SK-N-DZ (cell line): ENCODE measurements at places on chromosomes 6 and 20.

DNA sequence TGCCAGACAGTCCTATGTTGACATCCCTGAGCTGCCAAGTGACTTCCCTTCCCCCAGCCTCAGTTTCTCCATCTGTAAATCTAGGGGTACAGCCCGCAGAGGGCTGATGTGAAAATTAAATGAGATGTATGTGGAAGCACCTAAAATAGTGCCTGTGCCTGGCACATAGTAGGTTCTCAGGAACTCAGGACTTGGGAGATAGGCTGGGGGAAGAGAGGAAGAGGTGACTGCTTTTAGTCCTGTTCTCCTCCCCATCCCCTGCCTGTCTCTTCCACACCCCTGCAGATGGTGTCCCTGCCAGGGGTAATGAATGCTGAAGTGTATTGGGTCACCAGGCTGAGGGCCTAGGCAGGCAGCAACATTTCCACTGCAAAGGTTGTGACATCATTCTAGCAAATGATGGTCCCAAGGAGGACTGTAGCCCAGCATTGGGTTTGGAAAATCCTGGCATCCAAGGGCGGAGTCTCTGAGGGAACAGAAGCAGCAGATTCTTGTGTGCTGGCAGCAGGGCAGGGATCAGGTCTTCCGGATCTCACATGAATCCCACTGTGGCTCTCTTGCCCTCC lies 1.8 kb downstream of the SNPH start:
- no peak for DNase-seq

- DNase-seq: peak; percentile 38
Measured at GRCh38 chr6:16903470-16903869, 142.2 kb upstream of the ATXN1 start.

DNA sequence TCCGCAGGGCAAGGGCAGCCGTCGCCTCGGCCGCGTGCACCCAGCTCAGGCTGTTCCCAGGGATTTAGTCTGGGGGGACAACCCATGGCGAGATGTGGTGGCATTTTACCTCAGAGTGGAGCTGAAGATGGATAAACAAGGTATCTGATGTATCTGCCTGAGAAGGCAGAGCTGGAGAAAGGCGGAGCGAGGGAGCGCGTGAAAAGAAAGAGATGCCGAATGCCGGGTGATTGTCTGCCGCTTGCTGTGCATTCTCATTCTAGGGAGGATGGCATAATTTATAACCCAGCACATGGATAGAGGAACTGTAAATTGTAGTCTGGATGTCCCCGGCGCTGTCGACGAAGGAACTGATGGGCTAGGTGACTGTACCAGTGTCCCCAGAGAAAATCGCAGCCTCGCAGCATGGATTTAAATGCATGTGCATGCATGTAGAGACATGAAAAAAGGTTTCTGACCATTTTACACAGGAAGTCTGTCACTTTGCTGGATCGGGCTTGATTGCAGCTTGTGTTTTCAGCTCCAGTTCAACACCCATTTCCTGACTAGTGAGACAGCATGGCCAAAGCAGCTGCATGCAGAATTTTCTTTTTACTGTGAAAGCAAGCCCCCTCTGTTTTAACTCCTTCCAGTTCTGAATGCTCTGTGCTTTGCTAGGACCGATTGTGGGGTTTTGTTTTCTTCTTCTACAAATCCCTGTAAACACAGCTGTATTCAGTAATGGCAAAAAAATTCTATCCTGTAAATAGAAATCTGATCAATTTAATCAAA lies 149.7 kb downstream of the PRL start:
- DNase-seq: peak; percentile 49

DNA sequence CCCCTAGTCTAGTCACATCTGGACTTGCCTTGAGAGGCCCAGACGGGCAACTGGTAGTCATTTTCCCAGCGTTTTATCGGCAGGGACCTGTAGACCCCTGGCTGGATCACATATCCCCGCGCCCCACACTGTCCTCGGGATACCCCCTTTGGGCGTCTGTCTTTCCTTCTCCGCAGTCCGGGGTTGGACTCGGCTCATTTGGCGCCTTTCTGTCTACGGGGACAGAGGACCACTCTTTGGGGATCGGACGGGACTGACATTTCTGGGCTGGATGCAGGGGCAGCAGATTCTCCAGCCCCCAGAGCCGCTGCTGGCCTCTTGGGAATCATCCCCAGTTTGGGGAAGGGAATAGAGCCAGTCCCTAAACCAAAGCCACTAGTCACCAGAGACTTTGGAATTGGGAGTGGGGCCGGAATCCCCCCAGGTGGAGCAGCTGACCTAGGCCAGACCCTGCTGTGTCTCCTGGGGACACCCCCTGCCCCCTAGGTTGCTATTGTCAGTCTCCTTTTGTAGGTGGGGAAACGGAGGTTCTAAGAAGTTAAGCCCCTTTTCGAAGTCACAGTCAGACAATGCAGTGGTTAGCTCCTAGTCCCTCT lies 734 bp downstream of the FAM110A start:
- DNase-seq: no peak

DNA sequence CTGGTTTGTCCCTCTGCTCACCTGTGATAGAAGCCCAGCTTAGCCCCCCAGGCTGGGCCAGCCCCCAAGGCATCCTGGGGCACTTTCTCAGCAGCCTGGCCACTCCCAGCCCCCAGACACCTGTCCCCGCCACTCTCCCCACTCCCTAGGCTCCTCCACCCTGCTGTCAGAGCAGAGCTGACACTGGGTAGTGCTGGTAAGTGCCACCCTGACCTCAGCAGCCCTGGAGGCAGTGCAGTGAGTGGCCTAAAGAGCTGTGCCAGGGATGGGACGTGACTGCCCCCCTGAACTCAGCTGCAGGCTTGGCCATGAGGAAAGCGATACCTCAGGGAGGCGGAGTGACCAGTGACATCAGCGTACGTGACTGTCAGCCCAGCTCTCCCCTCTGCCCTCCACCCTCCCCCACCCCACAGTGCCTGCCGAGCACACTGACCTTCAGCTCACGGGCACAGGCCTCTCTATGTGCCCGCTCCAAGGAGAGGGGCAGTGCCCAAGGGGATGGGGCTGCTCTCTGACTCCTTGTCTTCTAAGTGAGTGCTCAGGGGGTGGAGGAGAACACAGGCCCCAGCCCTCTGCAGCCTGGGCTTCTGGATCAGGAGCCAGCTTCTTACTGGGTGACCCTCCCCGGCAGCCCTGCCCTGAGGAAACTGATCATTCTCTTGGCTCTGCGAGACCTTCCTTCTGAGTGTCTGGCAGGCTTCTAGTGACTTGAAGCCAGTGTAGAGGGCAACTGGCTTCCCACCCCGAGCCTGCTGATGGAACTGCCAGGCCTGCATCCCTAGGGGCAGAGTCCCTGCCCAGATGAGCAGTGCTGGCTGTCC lies 172.7 kb downstream of the MRPL14 start:
- no peak for DNase-seq

- DNase-seq: no peak
Measured at GRCh38 chr20:10596710-10597121, 77.1 kb downstream of the JAG1 start.

DNA sequence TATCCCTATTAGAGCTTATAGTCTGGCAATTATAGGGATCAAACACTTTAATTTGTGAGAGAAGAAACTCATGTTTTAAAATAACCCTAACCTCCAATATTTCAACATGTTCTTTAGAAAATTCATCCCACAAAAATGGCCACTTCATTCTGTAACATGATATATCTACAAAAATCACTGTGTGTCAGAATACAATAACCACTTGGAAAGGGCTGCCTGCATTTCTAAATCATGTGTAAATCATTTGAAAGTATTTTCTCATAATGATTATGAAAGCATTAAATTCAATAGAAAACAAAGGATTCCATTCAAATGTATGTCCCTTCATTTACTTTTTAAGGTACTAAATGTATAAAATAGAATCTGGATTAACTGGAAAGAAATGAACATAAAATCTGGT lies 101.4 kb upstream of the NHSL1 start:
- DNase-seq: no peak

- no peak for DNase-seq
Measured at GRCh38 chr6:109695468-109695867, 4.4 kb downstream of the FIG4 start.

GRCh38 chr6:28712982-28713381 lies 187.3 kb downstream of the GPX5 start:
- no peak for DNase-seq

DNA sequence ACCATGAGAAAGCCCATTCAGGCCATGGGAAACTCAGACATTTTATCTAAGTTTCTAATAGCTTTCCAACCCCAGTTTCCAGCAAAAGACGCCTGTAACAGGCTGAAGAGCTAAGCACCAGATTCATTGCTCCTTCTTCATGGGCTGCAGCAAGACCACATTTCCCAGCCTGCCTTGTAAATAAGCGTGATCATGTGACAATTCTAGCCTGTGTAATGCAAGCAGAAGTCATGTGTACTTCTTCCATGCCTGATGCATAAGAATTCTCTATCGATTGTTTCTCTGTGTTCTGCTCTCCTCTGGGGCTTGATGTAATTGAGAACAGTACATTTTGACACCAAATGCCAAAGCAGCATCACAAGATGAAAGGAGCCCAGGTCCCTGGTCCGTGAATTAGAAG lies 6.8 kb downstream of the PCSK2 start:
- DNase-seq: no peak

DNA sequence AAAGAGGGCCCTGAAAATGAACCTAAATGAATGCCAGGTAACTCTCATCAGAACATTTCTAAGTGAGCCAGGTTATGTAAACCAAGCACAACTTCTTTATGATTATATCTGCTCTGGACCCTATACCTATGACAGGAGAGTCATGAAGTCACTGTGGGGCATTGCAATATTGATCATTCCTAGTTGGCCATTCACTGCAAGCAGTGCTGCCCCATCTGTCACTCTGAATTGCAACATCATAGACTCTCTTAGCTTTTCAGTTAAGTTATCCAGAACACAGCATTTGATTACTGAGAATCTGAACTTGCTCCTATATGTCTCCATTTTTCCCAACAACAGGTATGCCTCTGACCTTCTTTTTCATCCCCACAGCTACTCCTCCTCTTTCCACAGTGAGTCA lies 3.3 kb downstream of the COL21A1 start:
- no peak for DNase-seq

GRCh38 chr6:66238851-66239250 lies 531.8 kb upstream of the EYS start:
- DNase-seq: no peak

GRCh38 chr6:168916576-168917211 lies 337.0 kb downstream of the THBS2 start:
- no peak for DNase-seq

DNA sequence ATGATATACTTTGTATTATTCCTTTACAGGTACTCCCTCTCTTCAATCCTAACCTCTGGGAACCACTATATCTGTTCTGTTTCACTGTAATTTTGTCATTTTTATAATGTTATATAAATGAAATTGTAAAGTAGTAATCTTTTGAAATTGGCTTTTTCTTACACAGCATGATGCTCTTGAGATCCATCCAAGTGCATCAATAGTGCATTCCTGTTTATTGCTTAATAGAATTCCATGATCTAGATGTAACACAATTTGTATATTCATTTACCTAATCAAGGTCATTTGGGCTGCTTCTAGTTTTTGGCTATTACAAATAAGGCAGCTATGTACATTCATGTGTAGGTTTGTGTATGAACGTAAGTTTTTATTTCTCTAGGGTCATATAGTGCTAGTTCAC lies 174.6 kb downstream of the KHDC1L start:
- no peak for DNase-seq

DNA sequence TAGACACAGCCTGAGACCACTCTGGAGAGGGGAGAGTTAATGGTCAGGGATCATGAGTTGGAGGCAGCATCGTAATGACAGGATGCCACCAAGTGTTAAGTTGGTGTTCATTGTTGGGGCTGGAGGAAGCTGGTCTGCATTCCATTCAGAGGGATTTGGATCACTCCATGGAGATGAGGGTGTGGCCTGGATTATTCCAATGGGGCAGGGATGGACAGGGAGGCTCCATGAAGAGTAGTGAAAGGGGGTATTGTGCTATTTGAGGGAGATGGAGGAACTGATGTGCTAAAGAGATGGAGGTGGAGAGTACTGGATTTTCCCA lies 1.1 kb downstream of the SAPCD1 start:
- no peak for DNase-seq

DNA sequence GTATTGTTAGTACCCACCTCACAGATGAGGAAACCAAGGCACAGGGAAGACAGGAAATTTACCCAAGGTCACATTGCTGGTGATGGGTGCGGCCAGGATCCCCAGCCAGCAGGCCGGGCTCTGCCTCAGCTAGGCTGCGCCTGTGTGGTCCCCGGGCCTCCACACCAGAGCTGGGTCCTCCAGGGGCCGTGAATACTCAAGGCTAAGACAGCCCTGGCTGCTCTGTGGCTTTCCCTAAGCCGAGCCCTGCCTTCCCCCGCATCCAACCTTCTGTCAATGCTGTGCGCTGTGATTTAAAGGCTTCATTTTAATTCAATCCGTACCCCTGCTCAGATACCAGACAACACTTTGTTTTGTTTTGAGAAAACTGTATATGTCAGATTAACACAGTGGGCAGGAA lies 246.7 kb downstream of the TTLL2 start:
- DNase-seq: no peak

GRCh38 chr20:15675061-15675514 lies 898.2 kb downstream of the KIF16B start:
- DNase-seq: no peak

GRCh38 chr6:13372076-13372475 lies 43.7 kb upstream of the TBC1D7 start:
- DNase-seq: no peak

GRCh38 chr6:35093783-35094182 lies 47.4 kb downstream of the TCP11 start:
- no peak for DNase-seq

GRCh38 chr20:58497076-58497641 lies 18.0 kb downstream of the APCDD1L start:
- DNase-seq: no peak

GRCh38 chr6:151390276-151390850 lies 996 bp downstream of the ZBTB2 start:
- DNase-seq: peak; percentile 99

DNA sequence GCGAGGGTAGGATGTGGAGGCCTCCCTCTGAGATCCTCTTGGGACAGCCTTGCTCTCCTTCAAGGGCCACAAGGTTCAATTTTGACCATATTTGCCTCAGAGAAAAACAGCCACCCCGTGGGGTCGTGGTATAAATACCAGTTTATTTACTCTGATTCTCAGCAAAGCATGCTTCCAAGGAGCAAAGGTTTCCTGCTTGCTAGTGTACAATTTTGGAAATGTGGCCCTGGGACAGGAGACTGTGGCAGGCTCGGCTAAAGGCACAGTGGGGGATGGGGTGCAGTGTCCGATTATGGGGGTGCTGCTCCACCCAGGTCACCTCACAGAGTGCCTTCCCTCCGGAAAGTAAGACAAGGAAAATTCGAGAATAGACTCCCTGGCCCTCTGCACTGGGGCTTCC lies 31.1 kb downstream of the RBM38 start:
- no peak for DNase-seq
